ENCODE measurements at places on chromosomes 2 and 18. TPM values are rescaled to one million over a fixed set of nuclear protein-coding genes. Genes with fewer than 3 reads are reported as not detected.

Gene RGPD3
- polyA plus RNA-seq, result 0.11 TPM

Gene C2orf72
- polyA plus RNA-seq, result 0.72 TPM

Gene FRZB
- 8.5 TPM for polyA plus RNA-seq

Gene POLR1B
- 14.5 TPM for polyA plus RNA-seq

Gene SPP2
- not detected for polyA plus RNA-seq

Gene KYNU
- polyA plus RNA-seq, result 0.85 TPM

Gene CAVIN2
- 43.0 TPM for polyA plus RNA-seq

- no peak for DNase-seq
Measured at GRCh38 chr2:158460632-158461297, 4.0 kb downstream of the PKP4 start.

- no peak for DNase-seq
Measured at GRCh38 chr2:58701688-58702301, 460.7 kb upstream of the FANCL start.

DNA sequence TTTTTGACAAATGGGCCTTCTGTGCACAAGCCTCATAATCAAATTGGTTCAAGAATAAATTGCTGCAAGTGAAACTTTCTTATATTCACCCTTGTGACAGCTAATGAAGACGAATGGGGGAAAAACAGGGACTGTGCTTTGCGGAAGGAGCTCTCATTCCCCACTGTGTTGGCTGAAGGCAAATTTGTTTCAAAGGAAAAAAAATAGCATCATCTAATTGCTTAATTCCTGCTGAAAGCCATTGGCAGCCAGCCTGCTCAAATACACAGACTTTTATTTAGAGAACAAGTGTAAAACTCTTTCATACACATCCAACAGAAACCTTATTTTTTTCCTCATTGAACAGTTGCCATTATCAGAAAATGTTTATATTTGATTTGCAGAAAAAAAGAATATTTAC, 172.3 kb downstream of the ARL6IP6 start:
- DNase-seq, result no peak

GRCh38 chr2:118807668-118808428, 39.6 kb downstream of the EN1 start:
- DNase-seq, result no peak

- DNase-seq, result no peak
Measured at GRCh38 chr2:198307093-198307492, 502.7 kb downstream of the PLCL1 start.

DNA sequence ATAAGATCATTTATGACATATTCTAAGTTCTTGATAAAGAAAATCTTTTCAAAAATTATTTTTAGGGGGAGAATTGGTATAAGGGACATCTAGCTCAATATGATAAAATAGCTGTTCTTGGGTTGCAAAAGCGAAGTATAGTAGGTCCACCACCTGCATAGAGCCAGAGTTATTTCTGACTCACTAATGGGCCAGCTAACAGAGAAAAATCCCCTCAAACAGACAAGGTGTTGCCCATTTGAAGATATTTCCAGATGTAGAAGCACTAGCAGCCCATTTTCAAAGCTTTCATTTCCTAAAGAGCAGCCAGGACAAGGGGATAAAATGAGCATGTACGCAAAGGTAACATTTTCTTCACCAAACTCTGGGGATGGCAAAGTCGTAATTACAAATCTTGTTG, 165.7 kb upstream of the FN1 start:
- no peak for DNase-seq

- no peak for DNase-seq
Measured at GRCh38 chr2:233423552-233423860, 69.2 kb downstream of the DGKD start.

DNA sequence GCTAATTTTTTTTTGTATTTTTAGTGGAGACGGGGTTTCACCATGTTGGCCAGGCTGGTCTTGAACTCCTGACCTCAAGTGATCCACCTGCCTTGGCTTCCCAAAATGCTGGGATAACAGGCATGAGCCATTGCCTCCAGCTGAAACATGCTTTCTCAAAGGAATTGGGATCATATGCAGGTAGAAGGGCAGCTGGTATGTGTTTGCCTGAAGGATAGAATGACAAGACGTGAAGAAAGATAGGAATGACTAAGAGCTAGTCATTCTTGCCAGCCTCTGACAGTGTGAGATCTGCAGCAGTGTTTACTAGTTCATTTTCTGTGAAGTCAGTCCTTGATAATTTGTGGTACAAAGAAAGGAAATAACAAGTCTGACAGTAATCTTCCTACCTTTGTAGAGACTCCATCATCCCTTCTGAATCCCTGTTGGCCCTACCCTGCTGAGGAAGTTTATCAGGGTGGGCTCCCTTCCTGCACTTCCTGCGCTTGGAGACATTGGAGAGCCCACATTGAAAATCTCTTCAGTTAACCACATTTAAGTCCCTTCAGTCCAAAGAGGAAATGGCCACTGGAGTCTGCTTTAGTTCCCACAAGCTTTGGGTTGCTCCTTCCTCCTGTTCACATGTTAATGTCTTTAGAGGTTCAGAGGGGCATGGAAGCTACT, 14.7 kb downstream of the CFLAR start:
- no peak for DNase-seq

GRCh38 chr2:46002507-46002883, 294.7 kb upstream of the EPAS1 start:
- no peak for DNase-seq

DNA sequence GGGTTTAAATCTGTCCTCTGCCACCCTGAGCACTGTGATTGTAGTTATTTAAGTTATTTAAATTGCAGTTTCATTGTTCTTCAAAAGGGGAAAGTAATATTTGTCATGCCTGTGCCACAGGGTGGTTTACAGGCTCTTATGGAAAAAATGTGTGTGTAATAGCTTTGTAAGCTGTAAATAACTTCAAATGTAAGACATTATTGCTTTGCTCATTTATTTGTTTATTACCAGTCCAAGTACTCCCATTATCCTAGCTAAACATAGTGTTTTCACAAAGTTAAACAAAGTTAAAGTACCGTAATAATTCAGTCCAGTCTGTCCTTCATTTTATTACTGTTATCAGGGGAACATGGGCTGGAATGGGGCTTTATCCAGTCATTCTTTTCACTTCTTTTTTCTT, 43.4 kb upstream of the IGFBP2 start:
- no peak for DNase-seq

DNA sequence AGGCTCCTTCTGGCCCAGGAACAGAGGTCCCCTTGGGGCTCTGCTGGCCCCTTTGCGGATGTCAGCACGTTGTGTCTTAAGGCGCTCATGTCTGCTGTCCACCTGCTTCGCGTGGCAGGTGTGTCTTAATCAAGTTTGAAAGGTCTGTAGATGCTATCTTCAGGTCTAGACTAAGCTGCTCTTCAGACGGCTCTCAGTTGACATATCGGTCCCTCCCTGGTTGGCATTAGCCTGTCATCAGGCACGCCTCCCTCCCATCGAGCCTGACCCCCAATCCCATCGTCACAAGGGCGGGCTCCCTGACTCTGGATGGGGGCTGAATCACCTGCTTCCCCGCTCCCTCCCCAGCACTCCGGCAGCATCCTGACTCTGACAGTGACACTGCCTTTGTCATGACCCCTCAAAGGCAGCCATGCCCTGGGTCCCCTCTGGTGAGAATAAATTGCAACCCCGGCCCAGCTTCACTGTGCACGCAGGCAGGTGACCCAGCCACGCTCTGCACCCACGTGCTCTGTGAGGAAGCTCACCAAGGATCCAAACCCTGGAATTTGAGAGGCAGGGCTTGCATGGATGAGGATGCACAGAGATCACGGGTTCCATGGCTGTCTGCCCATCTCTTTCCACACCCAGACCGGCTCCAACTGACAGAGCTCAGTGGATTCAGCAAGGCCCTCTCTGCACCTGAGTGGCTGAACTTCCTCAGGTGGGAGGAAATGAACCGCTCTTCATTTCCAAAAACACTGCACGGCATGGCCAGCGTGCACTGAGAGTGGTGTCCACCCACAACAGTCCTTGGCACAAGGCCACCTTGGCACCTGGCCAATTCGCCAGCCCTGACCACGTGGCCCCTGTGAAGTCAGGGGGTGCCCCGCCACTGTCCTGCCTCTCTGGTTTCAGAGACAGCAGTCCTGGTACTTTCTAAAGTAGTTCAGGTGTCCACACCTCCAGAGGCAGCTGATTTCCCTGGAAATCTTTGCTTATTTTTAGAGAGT, 110.2 kb upstream of the GPC1 start:
- no peak for DNase-seq

GRCh38 chr18:23798824-23799223, 109.6 kb downstream of the LAMA3 start:
- DNase-seq, result no peak

- DNase-seq, result no peak
Measured at GRCh38 chr2:25699216-25699615, 25.8 kb upstream of the DTNB start.

- no peak for DNase-seq
Measured at GRCh38 chr2:150531591-150531990, 44.1 kb upstream of the RND3 start.

DNA sequence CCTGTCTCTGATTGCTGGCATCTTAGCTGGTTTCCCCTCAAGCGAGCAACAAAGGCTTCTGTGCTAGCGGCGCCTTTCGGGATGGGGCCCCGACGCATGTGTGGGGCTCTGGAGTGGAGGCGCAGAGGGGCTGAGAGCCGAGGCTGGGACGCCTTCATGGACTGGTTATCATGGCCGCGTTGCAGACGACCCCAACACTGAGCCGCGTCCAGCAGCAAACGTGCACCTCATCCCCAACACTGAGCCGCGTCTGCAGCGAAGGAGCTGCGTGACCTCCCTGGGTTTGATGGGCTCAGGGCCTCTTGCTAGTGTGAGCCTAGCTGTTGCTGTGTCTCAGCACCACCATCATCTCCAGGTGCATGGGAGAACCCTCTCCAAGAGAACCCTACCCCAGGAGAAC, 123.7 kb upstream of the CTDP1 start:
- DNase-seq, result no peak

Measured in muscle of arm (tissue), 14 donors.